ENCODE measurements at places on chromosomes 6 and 20.

DNA sequence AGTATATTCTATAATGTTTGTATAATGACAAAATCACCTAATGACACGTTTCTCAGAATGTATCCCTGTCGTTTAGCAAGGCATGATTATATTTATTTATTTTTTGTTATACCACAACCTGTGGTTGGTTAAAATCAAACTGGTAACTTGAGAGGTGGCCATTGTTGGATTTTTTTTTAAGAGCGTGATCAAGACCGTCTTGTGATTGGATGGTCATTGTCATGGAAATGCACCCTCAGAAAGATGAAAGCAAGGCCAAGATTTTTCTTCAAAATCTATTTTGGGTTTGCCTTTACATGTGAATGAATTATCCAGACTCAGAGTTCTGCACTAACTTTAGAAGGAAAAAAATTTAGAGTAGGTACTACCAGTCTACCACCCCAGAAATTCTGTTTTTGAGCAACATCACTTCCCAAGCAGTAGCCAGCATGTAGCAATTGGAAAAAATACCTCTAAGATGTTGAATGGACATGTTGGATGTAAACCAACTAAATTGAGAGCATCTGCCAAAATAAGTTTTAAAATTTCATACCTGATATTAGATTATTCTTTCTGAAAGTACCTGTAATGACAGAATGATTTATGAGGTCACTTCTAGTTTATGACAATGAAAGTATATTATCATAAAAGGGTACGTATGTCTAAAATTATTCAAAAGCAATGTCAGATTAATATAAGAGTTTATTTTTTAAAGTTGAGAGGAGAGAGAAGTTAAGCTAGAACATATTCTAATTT lies 50.8 kb downstream of the NCOA7 start:
- DNase-seq, result no peak

DNA sequence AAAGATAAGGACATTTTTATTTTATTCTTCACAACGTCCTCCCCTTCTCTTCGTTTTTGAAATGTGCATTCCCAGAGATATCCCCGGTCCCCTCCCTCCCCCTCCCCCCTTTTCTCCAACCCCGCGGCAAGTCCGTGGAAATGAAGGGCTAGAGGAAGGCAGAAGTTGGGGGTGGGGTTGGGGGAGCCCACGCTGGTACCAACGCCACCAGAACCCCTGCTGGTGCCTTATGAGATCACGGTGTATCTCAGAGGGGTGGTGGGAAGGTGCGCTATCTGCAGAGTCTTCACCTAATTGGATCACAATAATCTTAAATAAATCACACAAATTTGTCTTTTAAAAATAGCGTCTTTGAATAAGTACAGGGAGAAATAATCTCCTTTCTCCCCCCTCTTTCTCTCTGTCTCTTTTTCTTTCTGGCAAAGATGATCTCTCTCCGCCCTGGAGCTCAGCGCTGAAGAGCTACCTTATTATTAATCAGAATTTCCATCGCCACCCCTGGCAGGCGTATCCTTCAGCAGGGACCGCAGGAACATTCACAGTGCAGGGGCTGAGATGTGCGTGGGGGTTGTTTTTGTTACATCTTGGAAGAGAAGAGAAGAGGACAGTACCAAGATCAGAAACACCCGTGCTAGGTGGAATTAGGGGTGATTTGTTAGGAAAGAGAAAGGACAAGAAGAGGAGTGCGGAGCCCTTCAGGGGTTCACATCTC lies 915 bp downstream of the CLVS2 start:
- no peak for DNase-seq

GRCh38 chr20:38515631-38516030 lies 43.0 kb downstream of the RALGAPB start:
- DNase-seq, result no peak

DNA sequence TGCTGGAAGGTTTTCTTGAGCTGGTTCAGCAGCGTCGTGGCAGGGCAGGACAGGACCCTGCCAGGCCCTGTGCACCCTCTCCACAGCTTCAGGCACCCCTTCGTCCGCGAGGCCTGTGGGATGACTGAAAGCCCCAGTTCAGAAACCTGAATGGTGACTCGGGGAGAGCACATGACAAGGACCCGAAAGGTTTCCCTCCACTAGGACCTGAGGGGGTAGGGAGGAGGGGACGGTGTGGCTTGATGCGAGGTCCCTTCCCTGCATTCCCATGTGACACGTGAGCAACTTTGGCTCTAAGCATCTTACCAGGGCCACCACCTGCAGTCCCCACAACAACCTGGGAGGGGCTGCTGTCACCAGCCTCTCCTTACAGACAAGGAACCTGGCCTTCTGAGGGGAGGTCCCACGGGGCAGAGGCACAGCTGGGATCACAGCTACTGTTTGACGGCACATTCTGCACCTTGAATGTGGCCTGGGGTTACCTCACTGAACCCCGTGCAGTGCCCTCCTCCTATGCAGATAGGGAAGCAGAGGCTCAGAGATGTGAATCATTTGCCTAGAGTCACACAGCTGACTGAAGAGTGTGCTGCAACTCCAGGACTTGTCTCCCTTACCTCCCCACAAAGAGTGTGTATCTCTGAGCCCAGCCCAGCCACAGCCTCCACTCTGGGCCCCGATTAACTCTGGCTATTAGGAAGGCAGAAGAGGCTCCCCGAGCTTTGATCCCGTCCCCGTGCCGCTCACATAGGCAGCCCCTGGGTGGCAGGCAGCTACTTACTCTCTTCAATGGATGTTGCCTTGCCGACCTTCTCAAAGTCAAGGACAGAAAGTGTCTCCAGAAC lies 84.6 kb downstream of the PTPN1 start:
- DNase-seq, result no peak

- no peak for DNase-seq
Observed at GRCh38 chr6:110575925-110576463, 99.6 kb upstream of the SLC22A16 start.

DNA sequence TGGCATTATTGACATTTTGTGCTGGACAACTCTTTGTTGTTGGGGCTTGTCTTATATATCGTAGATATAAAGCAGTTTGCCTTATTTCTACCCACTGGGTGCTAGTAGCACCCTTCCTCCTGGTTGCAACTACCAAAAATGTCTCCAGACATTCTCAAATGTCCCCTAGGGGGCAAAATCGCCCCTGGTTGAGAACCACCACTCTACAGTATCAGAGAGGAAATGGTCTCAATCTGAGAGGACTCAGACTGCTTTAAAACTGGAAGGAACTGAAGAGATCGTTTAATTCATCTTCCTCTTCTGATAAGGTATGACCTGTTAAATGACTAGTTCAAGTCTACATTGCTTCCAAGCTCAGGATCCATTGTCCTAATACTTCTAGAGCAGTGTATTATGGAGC lies 14.9 kb downstream of the SH3BGRL2 start:
- DNase-seq, result no peak

GRCh38 chr6:30399390-30400058 lies 54.6 kb downstream of the RPP21 start:
- no peak for DNase-seq

GRCh38 chr20:9035126-9035525 lies 33.8 kb upstream of the PLCB4 start:
- no peak for DNase-seq

Measured in stimulated activated CD4-positive, alpha-beta T cell treated with anti-CD3 and anti-CD28 coated beads, TNF-alpha, amount 100 ng/mL, for 24 hours (primary cell).